ENCODE measurements at places on chromosomes 13 and 19.

DNA sequence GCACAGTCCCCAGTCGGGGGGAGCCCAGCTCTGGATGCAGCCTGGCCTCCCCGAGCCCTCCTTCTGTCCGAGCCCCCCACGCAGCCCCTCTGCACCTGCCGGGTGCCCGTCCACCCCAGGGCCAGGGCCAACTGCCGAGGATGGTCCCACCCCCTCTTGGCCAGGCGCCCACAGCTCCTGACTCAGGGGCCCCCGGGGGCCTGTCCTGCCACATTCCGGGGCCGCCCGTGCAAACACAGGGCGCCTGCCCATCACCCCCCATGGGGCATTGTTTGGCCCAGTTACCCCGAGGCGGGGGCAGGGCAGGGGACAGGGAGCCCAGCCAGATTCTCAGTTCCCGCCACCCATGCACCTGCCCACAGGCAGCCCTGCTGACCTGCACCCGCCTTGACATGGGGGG, 5.3 kb upstream of the TCF3 start:
- no peak for DNase-seq
- H3K4me1 ChIP-seq = no peaks in the 10 kb centered on the region
- no peaks in the 10 kb centered on the region for H3K36me3 ChIP-seq
- H3K4me3 ChIP-seq = no peak overlapping the region
- H3K27ac ChIP-seq = no peak overlapping the region

DNA sequence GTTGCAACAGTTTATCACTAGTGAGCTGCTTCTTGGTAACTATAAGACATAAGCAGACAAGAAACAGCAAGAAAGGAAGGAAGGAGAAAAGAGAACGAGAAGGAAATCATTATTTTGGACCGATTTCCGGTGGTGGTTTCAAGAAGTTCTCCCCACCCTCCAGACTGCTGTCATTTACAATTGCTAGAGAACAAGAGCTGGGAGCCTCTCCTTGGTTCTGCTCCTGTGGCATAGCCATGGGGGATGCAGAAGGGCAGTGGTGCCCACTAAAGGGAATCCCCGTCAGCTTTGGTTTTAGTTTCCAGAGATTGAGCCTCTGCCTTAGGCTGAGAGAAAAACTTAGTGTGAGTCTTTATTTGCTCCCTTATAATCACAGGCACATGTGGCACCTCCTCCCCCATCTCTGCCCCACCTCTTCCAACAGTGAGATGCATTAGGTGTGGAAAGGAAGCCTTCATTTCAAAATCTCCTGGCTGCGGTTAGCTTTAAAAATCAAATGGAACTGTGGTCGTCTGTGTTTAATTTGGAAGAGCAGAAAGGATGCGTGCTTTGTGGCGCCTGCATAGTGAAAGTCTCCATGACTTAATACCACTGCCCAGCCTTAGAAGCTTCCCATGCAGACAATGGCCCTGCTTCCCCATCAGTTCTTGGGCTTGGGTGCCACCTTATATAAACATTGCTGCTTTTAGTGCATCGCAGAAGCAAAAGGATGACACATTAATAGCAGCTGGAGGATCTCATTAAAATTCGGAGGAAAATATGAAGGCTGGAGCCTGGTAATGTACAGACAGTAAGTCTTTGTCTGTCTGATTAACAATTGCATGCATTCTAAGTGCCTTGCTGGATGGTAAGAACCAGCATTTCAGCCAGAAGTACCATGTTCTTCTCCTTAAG, 25.0 kb downstream of the LRCH1 start:
- DNase-seq = no peak
- H3K27ac ChIP-seq = no peak overlapping the region
- H3K4me3 ChIP-seq = no peak overlapping the region
- H3K4me1 ChIP-seq = peaks cover 39% of the 10 kb centered on the region

GRCh38 chr19:3840804-3841203, 28.0 kb downstream of the ZFR2 start:
- H3K4me3 ChIP-seq = no peak overlapping the region
- DNase-seq = no peak
- no peaks in the 10 kb centered on the region for H3K4me1 ChIP-seq
- no peaks in the 10 kb centered on the region for H3K36me3 ChIP-seq
- H3K27ac ChIP-seq = no peak overlapping the region

GRCh38 chr13:31310356-31310755, 110.6 kb downstream of the B3GLCT start:
- H3K27me3 ChIP-seq = no peaks in the 10 kb centered on the region
- H3K4me1 ChIP-seq = no peaks in the 10 kb centered on the region

DNA sequence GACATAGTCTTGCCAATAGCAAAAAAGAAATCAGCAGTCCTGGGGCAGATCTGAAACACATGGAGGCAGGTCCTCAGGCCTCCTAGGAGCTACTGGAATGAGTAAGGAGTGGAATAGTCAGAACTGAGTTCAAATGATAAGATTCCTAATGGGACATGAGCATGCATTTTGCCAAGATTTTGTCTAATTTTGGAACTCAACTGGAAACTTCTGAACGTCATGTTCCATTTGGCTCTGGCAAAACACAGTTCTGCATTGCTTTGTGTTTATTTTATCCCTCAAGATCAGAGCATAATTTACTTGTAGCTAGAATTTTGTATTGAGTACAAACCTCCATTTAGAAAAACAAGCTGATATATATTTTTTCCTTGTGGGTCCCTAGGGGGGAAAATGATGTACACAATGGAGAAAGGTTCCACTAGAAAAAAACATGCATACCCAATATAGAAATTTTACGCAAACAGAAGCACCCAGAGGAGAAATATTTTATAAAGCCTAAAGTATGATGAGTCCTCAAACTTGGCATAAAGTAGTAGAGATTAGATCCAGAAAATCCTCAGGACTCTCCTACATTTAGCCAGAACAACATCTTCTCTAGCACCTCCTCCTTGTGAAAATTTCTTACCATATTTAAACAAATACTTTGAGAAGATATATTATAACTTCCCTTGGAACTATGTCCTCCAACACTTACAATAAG, 149.0 kb upstream of the SERP2 start:
- no peaks in the 10 kb centered on the region for H3K4me1 ChIP-seq
- H3K36me3 ChIP-seq = no peaks in the 10 kb centered on the region
- no peaks in the 10 kb centered on the region for H3K27me3 ChIP-seq
- peak; percentile 41 for DNase-seq

GRCh38 chr19:3098515-3099346, 4.6 kb downstream of the GNA11 start:
- H3K4me3 ChIP-seq = peak overlapping the region; percentile 6
- peak overlapping the region; percentile 64 for H3K27ac ChIP-seq
- no peaks in the 10 kb centered on the region for H3K36me3 ChIP-seq
- H3K4me1 ChIP-seq = peaks cover 67% of the 10 kb centered on the region

- H3K27ac ChIP-seq = no peak overlapping the region
- H3K4me3 ChIP-seq = no peak overlapping the region
- no peaks in the 10 kb centered on the region for H3K36me3 ChIP-seq
- DNase-seq = no peak
- no peaks in the 10 kb centered on the region for H3K27me3 ChIP-seq
- peaks cover 17% of the 10 kb centered on the region for H3K4me1 ChIP-seq
Measured at GRCh38 chr19:46134527-46134926, 10.0 kb upstream of the IGFL3 start.

DNA sequence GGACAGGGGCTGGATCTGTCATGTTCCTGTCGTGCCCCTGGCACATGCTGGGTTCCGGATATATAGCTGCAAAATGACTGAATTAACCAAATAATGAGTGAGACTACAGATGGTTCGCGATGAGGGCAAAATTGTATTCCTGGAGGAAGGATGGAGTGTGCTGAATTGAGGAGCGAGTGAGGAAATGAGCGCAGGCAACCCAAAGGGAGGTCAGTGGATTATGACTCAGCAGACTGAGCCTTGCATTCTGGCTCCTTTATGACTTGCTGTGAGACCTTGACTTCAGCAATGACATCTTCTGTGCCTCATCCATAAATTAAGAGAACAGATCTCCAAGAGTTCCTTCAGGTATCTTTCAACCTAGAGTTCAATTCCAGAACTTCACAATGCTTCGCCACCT, 115.0 kb upstream of the CLDN10 start:
- DNase-seq = no peak
- no peak overlapping the region for H3K4me3 ChIP-seq
- no peaks in the 10 kb centered on the region for H3K36me3 ChIP-seq
- no peak overlapping the region for H3K27ac ChIP-seq
- H3K27me3 ChIP-seq = no peaks in the 10 kb centered on the region

DNA sequence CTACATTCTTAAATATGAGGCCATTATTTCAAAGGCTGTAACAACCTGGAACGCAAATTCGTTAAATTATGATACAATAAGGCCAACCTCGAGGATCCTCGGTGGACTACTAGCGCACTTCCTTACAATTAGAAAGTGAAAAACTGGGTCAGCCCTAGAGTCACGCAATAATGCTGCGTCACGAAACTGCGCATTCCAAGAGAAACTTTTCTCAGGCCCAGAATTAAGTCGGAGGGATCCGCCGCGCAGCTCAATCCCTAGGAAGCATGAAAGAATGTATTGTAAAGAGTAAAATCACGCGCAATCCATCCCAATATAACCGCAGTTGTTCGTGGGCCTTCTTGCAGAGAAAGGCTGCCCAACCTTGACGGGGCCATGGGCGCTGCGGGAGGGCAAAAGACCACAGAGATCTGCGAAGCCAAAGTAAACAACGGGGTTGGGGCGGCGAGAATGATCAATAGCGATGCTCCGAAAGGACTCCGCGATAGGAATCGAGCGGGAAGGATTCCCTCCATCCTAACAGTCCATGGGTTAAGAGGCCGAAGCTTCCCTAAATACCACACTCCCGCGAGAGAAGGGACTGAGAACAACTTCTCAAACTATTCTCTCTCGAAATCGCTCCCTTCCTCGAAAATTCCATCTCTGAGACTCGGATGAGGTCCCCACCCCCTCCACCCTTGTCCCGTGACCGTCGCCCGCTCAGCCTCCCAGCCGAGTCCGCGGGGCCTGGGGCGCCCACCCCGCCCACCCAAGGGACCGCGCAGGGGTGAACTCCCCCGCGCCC, 564 bp downstream of the SPART start:
- peak overlapping the region; percentile 100 for H3K27ac ChIP-seq
- H3K27me3 ChIP-seq = no peaks in the 10 kb centered on the region
- peak overlapping the region; percentile 90 for H3K4me3 ChIP-seq
- no peaks in the 10 kb centered on the region for H3K36me3 ChIP-seq
- peak; percentile 91 for DNase-seq

- DNase-seq = no peak
- no peak overlapping the region for H3K27ac ChIP-seq
- H3K4me3 ChIP-seq = no peak overlapping the region
- H3K36me3 ChIP-seq = no peaks in the 10 kb centered on the region
- H3K27me3 ChIP-seq = no peaks in the 10 kb centered on the region
Measured at GRCh38 chr19:48961051-48961649, 4.0 kb upstream of the FTL start.

- no peaks in the 10 kb centered on the region for H3K36me3 ChIP-seq
- H3K27ac ChIP-seq = no peak overlapping the region
- no peaks in the 10 kb centered on the region for H3K4me1 ChIP-seq
- no peak for DNase-seq
- H3K4me3 ChIP-seq = no peak overlapping the region
Measured at GRCh38 chr13:114212158-114212495, 22.6 kb upstream of the CDC16 start.

DNA sequence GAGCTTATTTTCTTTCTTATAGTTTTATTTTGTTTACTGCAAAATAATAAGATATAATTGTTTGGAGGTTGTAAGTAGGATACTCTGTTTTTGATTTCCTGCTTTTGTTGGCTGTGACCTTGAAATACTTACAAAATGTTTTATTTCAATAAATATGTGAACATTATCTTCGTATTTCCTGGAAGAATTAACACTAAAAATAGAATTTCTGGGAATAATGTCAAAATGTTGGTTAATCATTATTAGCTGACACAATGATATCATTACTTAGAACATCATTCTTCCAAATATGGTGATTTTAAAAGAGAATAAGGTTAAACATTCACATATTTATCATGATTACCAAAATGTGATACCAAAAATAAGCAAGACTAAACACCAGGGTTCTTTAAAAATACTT, 1148.6 kb upstream of the PRR20A start:
- DNase-seq = no peak
- no peak overlapping the region for H3K4me3 ChIP-seq
- H3K36me3 ChIP-seq = no peaks in the 10 kb centered on the region
- no peaks in the 10 kb centered on the region for H3K27me3 ChIP-seq
- no peaks in the 10 kb centered on the region for H3K4me1 ChIP-seq
- H3K27ac ChIP-seq = no peak overlapping the region

- H3K36me3 ChIP-seq = no peaks in the 10 kb centered on the region
- no peak overlapping the region for H3K27ac ChIP-seq
- H3K27me3 ChIP-seq = no peaks in the 10 kb centered on the region
- H3K4me3 ChIP-seq = no peak overlapping the region
Measured at GRCh38 chr19:6059396-6059947, 50.8 kb downstream of the RFX2 start.

DNA sequence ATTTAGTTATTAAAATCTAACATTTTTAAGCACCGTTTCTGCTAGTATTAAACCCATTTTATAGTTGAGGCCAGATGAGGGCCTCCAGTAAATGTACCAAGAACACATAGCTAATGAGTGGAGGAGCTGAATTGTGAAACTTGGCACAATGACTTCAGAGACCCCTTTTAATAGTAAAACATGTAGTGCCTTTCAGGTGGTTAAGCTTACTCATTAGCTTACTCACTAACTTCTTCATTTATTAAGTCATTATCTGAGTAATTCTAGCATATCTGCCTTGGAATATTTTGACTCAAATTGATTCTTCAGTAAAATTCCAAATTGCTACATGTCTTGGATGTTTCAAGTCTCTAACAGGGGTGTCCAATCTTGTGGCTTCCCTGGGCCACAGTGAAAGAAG, 735.2 kb downstream of the LIG4 start:
- H3K36me3 ChIP-seq = no peaks in the 10 kb centered on the region
- no peak overlapping the region for H3K4me3 ChIP-seq
- no peaks in the 10 kb centered on the region for H3K4me1 ChIP-seq
- no peaks in the 10 kb centered on the region for H3K27me3 ChIP-seq

- H3K27me3 ChIP-seq = no peaks in the 10 kb centered on the region
- no peak for DNase-seq
- H3K36me3 ChIP-seq = no peaks in the 10 kb centered on the region
- no peak overlapping the region for H3K4me3 ChIP-seq
Measured at GRCh38 chr13:30355384-30355699, 48.0 kb upstream of the KATNAL1 start.

- H3K27me3 ChIP-seq = no peaks in the 10 kb centered on the region
- no peak for DNase-seq
- H3K36me3 ChIP-seq = no peaks in the 10 kb centered on the region
- H3K4me1 ChIP-seq = no peaks in the 10 kb centered on the region
Measured at GRCh38 chr19:42198676-42199439, 18.6 kb downstream of the DEDD2 start.

- no peaks in the 10 kb centered on the region for H3K4me1 ChIP-seq
- H3K27me3 ChIP-seq = no peaks in the 10 kb centered on the region
- H3K4me3 ChIP-seq = no peak overlapping the region
- no peak overlapping the region for H3K27ac ChIP-seq
Measured at GRCh38 chr19:28235606-28236125, 977.3 kb downstream of the UQCRFS1 start.

GRCh38 chr13:47480951-47481350, 520.1 kb downstream of the SUCLA2 start:
- no peak overlapping the region for H3K27ac ChIP-seq
- no peaks in the 10 kb centered on the region for H3K4me1 ChIP-seq
- no peak overlapping the region for H3K4me3 ChIP-seq
- no peaks in the 10 kb centered on the region for H3K27me3 ChIP-seq

All from testis (tissue), 5 donors.